Activated CD4-positive, alpha-beta T cell treated with anti-CD3 and anti-CD28 coated beads, Interleukin-2, amount 10 ng/mL, durations not matched to agents 24 days and 14 days (primary cell): ENCODE measurements at places on chromosomes 1 and 21. TPM values are rescaled to one million over a fixed set of nuclear protein-coding genes. Genes with fewer than 3 reads are reported as not detected.
A peak's percentile ranks its signal among the peaks of the same experiment; 100 is the strongest.

TUT4 gene
- total RNA-seq = 57.6 and 61.2 TPM in 2 replicates

DNA sequence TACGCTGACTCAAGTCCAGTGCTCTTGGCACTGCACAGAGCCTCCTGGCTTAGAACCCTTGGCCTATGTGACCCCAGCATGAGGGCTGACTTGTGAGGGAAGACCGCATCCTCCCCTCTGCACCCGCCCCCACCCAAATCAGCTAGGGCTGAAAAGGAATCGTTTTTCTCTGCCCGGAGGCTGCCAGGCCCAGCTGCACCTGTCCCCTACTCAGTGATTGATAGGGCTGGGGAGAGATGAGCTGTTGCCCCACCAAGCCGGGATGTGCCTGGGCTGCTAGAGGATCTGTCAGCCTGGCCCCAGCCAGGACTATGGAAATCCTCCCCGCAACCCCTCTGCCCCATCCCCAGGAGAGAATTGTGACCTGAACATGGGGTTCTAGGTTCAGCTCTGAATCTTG is 20.6 kb downstream of the MYOG start:
- DNase-seq = no peak

GRCh38 chr1:113565621-113566020 is 175.3 kb downstream of the MAGI3 start:
- no peak for DNase-seq

DNA sequence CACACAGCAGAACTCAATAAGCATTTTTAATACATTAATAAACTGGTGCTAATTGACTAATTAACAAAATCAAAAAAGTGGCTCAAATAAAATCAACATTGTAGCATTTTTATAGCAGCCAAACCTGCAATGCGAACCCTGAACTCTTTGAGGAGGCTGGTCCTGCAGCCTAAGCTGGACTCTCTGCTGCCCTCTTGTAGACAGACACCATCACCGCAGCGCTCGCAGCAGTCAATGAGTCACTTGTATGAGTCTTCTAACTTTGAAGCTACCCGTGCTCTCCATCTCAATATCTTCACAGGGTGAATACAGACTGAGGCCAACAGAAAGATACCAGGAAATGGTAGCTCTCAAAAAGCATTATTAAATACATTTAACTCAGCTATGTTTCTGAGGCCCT is 9.7 kb upstream of the KRTAP7-1 start:
- DNase-seq = peak; percentile 72

GRCh38 chr1:183845681-183846080 is 40.8 kb downstream of the RGL1 start:
- no peak for DNase-seq

DNA sequence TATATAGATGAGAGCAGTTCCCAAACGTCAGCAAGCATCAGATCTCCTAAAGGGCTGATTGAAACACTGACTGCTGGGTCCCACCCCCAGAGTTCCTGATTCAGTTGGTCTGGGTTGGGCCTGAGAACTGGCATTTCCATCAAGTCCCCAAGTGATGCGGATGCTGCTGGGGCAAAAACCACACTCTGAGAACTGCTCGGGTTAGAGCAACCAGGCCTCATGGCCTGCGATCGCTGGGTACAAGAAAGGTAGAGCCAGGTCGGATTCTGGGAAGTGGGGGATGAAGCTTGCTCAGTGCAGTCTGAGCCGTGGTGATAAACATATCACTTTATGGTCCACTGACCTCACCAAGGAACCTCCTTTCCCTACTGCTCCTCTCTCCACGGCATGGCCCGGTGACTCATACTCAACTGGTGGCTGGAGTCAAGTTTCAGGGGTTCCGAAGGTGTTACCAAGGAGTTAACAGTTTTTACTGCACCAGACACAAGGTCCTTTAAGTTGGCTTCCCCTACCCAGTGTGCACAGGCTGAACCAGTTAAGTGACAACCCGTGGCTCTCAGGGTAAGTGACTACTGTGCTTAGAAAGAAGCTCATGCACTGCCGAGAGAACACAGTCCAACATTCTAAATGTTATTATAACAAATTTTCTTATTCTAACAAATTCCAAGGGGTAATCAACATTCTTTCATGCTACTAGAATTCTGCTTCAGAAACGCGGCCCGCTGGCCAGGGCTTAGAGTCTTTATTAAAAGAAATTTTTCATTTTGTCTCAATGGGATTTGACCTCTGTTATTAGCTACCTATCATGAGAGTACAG is 153.5 kb downstream of the TGFBR3 start:
- DNase-seq = no peak

DNA sequence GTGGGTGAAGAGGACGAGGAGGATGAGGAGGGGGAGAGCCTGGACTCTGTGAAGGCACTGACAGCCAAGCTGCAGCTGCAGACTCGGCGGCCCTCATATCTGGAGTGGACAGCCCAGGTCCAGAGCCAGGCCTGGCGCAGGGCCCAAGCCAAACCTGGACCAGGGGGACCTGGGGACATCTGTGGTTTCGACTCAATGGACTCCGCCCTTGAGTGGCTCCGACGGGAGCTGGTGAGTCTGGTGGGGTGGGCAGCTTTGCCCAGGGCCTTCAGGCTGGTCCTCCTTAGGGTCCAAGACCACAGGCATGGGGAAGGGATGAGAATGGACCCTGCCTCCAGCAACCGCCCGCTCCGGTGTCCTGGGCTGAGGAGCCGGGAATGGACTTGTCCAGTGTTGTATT is 430 bp downstream of the FAM167B start:
- no peak for DNase-seq

DNA sequence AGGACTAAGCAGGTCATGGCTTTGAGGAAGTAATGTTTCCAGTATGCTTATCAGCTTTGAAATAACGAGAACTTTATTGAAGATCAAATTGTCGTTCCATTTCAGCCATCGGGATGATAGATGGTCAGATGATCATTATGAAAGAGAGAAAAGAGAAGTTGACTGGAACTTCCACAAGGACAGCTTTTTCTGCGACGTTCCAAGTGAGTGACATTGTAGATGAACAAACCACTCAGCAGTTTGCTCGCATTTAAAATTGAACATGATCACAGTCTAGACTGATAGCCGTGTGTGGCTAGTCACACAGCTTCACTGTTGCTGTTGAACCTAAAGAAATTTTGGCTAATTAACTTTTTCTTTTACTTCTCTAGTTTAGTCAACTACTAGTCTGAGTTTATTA is 151.1 kb downstream of the TLR5 start:
- no peak for DNase-seq

SEMA4A gene
- total RNA-seq = 12.1 and 12.7 TPM in 2 replicates

HNRNPR gene
- total RNA-seq = 229 and 235 TPM in 2 replicates

DNA sequence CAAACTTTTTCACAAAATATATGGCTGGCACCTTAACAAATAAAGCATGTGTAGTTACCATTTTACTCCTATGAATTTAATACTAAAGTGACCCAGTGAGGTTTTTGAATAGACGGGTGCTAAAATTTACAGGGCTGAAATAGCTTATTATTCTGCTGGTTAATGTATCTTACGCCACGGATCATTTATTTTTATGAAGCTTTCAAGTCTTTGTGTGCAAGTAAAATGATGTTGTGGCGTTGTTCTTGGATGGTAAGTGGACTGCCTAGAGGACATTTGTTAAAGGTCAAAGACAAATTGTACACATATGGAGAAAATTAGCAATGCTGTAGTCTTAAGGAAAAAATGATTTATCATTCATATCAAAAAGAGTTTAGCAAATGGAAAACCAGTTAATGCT is 22.8 kb downstream of the INSL5 start:
- DNase-seq = no peak

DNA sequence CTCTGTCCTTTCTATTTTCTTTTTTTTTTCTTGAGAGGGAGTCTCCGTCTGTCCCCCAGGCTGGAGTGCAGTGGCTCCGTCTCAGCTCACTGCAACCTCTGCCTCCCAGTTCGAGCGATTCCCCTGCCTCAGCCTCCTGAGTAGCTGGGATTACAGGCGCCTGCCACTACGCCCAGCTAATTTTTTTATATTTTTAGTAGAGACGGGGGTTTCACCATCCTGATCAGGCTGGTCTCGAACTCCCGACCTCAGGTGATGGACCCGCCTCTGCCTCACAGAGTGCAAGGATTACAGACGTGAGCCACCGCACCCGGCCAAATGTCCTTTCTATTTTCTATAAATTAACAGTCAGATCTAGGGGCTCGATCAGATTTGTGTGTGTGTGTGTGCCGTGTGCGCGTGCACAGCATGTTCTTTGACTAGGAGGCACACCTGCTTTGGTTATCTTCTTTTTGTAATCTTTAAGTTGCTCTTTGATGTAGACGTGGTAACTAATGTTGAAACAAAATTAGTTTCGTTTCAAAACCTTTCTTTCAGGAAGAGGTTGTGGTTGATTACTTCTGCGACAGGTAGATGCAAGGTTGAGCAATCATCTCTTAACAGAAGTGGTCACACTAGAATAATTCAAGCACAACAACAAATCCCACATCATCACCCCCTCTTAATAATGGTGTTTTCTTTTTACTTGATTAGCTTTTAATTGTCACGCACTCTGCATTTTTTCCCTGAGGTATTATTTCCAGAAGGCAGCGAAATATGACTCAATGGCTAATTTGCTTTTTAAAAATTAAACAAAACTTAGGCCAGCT is 779 bp upstream of the DEGS1 start:
- DNase-seq = peak; percentile 84

DNA sequence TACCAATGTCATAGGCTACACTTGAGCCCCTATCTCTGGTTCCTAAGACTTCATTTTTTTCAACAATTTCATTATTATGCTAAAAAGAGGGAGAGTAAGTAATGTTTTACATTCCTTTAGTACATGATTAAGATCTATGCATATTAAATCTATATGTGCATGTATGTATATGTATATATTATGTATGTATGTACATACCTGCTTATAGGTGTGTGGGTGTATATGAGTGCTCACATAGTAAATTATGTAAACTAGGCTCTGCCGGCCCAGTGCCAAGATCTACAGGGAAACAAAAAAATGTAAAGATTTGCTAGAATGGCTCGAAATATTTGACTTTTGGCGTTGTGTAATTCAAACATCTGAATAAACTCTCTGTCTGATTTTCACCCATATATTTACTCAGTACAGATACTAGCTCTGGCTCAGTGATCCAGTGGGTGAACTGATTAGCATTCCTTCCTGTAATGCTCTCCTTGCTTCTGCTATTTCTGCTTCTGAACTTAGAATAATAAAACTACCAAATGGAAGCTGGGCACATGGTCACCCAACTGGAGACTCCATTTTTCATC is 113.1 kb upstream of the FGGY start:
- no peak for DNase-seq

DNA sequence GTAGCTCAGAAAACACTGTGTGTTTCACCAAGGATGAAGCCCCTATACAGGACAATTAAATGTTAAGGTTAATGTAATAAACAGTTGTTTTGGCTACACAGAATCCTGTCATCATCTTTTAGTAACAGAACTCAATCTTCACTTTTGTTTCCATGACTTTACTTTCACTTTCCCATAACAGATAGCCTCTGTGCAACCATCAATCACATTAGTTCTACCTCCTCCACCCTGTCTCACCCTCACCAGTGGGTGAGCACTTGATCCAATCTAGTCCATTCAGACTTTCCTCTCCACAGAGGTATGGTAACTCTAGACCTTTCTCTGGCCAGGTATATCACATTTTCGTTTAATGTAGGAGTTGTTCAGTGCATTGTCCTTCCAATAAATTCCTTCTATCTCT is 1018.5 kb downstream of the ADGRL2 start:
- DNase-seq = peak; percentile 59

DNA sequence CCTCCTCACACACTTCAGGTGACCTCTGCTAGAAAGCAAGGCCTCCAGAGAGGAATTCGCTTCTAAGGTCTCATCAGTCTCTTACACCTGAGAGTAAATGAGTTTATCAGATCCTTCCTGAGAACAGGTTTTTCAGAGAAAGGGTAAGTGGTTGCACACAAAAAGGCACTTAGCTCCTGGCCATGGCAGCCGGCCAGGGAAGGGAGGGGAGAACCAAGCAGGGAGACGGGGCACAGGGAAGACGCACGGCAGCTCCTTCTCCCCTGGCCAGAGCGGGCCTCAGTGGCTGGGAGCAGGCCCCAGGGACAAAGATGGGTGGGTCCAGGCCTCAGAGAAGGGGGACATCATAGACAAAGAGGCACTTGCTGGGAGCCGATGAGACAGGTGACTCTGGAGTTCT is 3.6 kb upstream of the TNNT2 start:
- no peak for DNase-seq

GRCh38 chr1:125118147-125118993 is 3933.6 kb downstream of the SRGAP2C start:
- no peak for DNase-seq

DNA sequence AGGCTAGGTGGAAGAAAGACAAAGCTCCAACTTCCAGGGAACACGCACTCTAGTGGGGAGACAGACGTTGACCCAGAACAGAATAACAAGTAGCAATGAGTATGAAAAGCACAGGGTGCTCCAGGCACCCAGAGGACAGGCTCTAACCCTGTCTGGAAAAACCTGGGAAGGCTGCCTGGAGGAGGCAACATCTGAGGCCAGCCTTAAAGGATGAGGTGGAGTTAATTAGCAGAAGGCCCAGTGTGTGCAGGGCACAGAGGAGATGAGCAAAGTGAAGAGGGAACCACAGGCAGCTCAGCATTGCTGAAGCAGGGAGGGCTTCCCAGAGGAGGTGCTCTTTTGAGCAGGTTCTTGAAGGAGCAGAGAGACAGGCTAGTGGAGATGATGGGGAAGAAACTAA is 126.7 kb upstream of the KLHDC7A start:
- no peak for DNase-seq
